ENCODE measurements at places on chromosomes 4 and X.
A peak's percentile ranks its signal among the peaks of the same experiment; 100 is the strongest.

DNA sequence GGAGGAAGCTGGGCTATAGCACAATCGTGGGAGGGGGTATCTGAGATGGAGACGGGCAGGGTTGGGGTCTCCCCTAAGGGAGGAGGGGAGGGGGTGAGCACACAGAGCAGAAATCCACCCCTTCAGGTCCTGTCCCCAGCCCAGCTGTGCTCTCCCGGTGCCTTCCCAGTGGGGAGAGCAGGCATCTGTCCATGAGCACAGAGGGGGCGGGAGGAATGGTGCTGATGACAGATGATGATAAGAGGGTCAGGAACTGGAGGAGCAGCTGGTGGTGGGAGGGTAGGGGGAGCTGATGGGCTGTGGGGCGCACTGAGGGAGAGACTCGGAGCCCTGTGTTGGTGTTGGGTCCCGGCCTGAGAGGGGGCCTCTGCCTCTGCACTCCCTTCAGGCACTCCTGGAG, 8.6 kb downstream of the ATP2B3 start:
- no peak for DNase-seq

DNA sequence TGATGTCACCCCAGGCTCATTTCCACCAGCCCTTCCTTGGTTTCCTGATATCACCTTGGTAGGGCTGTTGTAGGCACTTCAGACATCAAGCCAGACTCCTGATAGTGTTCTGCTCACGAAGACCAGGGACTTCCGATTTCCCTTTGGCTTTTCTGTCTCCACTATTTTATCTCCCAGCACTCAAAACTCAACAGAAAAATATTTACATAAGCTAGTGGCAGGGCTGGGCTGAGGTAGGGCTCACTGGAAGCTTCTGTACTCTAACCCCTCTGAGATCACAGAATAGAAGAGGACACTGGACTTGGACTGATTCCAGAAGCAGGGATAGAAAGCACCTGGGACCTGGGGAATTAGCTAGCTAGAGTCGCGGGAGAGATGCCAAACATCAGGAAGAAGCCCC, 34.4 kb upstream of the EFNB1 start:
- DNase-seq: no peak

- DNase-seq: no peak
These were observed 52.8 kb downstream of the PGRMC2 start for GRCh38 chr4:128234836-128235235.

DNA sequence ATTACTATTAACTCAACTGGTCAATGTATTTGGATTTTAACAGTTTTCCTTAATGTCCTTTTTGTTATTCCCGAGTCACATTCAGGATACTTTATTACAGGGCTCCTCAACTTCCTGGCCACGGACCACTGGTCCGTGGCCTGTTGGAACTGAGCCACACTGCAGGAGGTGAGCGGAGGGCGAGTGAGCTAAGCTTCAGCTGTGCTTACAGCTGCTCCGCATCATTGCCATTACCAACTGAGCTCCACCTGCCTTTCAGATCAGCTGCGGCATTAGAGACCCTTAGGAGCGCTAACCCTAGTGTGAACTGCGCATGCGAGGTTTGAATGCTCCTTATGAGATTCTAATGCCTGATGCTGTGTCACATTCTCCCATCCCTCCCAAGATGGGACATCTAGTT, 591.7 kb downstream of the CCSER1 start:
- DNase-seq: no peak

- DNase-seq: no peak
These were observed 85.4 kb upstream of the FAT1 start for GRCh38 chr4:186809070-186809469.

GRCh38 chr4:35229021-35229420, 1015.3 kb downstream of the ARAP2 start:
- DNase-seq: no peak

DNA sequence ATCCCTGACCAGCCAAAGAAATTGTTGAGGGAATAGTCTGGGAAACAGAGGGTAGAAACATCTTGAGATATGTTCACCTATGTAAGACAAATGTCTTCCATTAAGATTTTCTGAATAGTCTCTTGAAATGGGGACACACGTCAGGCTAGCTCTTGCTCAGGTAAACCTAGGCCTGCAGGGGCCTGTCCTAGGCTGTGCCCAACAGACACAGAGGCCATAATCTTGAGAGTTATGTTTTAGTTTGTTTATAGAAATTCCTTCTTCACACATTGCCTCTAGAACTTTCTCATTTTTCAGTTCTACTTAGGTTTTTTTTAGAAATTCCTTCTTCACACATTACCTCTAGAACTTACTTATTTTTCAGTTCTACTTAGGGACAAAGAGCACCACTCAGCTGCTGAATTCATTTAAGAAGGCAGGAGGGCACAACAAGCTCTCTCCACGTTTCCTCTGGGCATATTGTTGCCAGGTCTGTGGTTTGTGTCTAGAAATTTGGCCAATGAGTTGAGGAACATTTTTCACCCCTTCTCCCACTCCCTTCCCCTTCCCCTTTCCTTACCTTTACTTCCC, 94.9 kb downstream of the ARHGAP24 start:
- no peak for DNase-seq

DNA sequence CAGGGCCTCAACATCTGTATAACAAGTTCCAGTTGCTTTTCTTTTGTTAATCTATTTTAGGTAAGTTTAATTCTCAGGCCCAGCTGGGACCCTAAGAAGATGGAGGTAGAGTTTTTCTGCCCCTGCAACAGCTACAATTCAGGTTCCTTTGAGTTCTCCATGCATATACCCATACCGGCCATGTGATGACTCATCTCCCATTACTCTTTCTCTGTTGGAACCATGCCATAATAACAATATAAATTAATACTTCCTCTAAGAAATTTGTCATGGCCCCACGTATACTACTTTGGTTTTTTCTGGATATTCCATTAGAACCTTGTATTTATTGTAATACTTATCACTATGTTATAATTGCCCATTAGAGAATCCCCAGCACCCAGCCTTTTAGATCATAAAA, 1.3 kb upstream of the INTU start:
- DNase-seq: no peak

GRCh38 chr4:83252782-83253405, 31.7 kb downstream of the COQ2 start:
- DNase-seq: no peak

DNA sequence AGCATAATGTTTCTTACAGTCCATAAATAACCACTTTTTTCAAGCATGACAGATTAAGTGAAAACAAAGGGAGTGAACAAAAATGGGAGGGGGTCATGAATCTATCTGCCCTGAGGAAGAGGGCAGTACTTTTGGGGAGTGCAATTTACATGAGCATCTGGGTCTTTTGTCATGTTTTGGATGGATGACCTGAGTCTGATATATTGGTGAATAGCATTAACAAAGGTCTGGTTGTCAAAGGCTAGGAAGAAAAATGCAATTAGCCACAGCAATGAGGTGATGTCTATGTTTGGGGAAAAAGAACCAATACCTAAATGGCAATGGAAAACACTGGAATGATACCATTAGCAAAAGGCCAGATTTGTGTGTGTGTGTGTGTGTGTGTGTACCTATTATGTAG, 15.1 kb upstream of the MAD2L1 start:
- no peak for DNase-seq

GRCh38 chr4:70954032-70954431, 39.4 kb upstream of the DCK start:
- no peak for DNase-seq

DNA sequence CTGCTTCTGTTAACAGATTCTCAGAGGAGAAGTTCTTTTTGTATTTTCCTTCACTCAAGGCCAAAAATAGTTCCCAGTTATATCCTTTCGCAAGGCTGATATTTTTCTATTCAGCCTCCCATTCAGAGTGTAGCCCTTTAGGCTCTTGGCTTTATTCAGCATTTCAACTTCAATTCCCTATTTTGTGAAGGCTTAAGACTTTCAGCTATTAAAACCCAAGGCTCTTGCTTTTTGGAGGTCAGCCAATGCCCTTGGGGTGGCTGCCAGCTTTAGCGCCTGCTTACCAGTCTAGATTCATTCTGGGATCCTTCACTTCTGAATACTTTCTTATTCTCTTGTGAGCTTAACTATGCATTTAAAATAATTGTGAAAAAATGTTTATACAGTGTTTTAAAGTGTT, 57.3 kb upstream of the ADGRA3 start:
- no peak for DNase-seq

DNA sequence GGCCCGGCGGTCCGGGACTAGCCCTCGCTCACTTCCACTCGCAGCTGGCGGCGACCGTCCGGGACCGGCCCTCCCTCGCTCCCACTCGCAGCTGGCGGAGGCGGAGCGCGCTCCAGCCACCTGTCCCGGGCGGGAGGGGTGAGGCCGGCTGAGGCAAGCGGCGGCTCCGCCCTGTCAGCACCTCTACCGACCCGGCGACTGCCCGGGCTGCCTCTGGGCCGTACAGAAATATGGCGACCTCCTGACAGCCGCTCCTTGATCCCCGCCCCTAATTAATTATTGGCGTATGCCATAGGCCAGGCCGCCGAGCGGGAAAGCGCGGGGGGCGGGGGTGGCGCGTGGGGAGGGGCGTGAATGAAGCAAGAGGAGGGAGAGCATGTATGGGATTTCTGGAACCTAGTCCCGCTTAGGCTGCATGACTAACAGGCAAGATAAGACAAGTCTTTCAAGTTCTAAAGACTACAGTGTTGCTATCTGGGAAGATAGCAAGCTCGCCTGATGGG, at the start of gene MORC4:
Gene MORC4 (minus strand): TSS at position 200 of the 503 bp plus-strand sequence. CDS start 243 bp downstream, outside the sequence.
- DNase-seq: peak; percentile 87

DNA sequence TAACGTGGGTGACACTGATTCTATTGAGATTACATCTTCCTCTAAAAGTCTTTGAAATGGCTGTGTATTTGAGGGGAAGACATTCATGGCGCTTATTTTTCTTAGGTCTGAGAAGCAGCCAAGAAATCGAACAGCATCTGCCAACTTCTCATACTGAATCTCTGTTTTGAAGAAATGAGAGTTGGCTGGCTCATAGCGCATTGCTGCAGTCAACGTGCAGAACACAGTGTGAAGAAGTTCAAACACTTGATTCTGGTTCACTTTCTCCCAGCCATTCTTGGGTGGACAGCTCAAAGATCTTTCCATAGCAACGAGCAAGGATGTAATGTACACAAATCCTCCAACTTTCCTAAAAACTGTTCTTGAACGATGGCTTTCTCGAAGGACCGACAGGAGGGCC, 156.5 kb downstream of the WDFY3 start:
- DNase-seq: no peak

- no peak for DNase-seq
These were observed 113.7 kb downstream of the BMP15 start for GRCh38 chrX:51024106-51024696.

DNA sequence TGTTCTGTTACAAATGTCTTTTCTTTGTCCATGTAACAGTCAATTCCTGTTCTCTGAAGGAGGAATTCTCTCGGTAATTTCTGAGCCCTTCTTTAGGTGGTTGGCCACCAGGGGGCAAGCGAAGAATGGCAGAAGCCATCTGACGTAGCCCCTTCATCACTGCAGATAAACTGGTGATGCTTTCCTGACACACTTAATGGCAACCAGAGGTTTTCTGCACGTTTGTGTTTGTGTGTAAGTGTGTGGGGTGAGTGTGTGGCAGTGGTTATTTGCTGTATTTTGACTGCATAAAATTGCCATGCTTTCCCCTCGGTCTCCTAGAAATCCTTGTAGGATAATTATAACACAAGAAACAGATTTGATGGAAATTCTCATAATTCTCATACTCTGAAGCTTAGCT, 64.8 kb upstream of the STOX2 start:
- no peak for DNase-seq

DNA sequence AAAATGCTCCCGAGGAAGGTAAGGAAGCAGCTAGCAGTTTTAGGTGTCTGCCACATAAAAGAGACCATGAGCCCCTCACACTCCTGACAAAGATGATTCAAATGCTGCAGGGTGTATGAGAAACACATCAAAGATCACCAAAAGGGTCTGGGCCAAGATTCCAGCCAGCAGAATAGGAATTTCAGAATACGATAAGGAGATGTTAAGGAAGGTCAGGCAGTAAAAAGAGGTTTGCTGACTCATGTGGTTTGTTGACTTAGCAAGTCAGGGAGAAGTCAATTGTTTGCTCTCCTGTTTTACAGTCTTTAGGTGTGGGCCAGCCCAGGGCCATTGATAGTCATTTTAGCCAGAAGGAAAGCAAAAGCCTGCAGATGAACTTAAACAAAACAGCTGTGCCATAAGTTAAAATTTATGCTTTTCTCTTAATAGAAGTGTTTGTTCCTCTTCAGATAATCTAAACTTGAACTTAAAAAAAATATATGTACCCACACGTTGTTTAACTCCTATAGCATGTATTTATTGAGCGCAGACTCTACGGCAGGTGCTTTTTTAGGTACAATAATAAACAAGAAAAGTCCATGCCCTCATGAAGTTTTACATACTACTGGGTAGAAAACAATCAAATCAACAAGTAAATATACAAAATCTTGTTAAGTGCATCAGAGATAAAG, 115.6 kb downstream of the CAMK2D start:
- no peak for DNase-seq

- DNase-seq: no peak
These were observed 50.4 kb downstream of the SPARCL1 start for GRCh38 chr4:87478732-87479250.

GRCh38 chr4:139963708-139964107, 190.3 kb downstream of the MAML3 start:
- no peak for DNase-seq

DNA sequence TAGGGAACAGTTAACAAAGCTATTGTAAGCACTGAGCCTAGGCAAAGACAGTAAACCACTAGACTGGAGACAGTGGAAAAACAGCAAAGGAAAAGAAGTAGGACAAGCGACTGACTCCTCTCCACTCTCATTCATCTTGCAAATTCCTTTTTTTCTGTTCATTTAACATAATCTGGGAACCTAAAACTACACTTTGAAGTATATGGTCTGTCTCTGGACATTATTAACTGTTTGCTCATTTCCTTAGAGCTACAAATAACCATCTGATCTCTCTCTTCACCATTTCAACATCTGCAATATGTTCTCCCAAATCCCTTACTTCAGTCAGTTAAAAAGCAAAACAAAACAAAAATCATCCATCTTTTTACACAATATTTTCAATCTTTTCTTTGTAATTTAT, 642 bp downstream of the HMGN5 start:
- DNase-seq: no peak

DNA sequence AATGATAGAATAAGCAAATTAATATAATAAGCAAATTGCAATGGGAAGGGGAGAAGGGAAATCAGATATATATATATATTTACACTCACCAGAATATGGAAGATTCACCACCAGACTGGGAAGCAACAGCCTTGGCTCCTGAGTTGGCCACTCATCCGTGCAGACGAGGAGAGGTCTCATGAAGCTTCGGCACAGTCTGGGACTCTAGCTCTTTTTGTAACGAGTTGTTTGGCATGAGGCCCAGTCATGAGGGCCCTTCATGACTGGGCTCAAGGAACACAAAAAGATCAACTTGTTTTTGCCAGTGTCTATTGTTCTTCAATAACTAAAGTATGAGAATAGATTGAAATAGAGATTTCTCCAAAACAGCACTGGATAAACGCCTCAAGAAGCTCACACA, 176.4 kb downstream of the ADGRA3 start:
- DNase-seq: no peak

DNA sequence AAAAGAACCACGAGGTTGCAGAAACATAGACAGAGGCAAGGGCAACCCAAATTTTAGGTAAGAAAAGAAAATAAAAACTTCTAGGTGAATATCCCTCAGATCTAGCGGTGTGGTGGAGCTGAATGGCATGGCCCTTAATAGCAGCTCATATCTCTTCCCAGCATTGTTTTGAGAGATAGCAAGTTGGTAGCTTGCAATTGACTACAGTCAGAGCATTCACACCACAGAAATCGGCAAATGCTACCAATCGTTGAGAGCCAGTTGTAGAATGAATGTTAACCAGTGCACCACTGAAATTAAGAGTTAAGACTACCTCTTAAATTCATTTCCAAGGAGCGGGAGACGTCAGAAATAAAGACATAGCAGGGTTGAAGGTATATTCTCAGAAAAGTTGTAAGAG, 184.0 kb upstream of the KIT start:
- no peak for DNase-seq
